ENCODE measurements at places on chromosomes 5 and 9.

- no peak for DNase-seq
Measured at GRCh38 chr5:81572201-81572600, 178.3 kb upstream of the ACOT12 start.

GRCh38 chr5:83000428-83000827, 76.8 kb downstream of the TMEM167A start:
- no peak for DNase-seq

DNA sequence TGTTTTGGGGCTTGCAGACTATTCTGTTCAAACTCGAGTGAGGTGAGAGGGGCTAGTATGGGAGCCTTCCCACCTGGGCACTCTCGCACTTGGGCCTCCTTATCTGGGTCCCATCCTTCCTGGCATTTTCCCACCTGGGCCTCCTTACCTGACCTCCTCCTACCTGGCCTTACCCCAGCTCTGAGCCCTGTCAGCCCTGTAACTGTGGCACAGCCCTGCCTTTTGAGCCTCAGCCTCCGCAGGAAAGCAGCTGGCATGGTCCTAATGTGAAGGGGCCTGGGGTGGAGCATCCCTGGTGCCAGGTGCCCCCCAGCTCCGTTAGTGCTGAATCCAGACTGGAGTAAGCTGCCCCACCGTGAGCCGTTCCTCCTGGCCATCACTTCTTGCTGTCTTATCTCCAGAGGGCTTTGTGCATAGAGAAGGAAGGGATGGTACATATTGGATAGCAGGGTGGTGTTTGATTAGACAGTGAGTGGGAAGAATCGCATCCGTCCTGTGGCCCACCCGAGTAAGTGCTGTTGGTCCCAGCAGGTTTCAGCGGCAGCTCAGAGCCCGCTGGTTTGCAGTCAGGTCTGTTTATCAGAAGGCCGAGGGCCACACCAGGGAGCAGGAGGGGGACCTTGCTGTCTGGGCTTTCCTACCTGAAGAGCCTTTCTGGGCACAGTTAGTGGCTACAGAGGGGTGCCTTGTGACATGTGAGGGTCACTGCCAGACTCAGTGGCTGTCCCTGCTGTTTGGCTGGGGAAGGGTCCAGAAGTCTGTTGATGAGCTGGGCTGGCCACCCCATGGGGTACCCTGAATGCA, 76.5 kb downstream of the WNK2 start:
- no peak for DNase-seq

DNA sequence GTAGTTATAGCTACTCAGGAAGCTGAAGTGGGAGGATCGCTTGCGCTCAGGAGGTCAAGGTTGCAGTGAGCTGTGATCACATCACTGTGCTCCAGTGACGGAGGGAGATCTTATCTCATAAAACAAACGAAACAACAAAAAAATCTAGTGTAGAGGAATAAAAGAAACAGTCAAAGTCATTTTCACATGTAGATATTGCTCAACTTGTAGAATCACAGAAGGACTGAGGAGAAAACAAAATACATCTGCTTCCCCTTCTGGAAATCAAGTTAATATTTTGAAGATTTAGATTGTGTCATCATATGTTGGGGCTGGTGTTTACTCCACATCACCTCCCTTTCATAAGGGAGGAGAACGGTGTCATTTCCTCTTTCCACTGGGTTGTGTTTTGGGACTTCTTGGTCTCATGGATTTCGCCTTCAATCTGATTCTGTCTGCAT, 8.2 kb upstream of the SLC46A2 start:
- DNase-seq: no peak

- no peak for DNase-seq
Measured at GRCh38 chr5:116013207-116013785, 19.0 kb upstream of the ARL14EPL start.

- DNase-seq: no peak
Measured at GRCh38 chr5:93054424-93055163, 526.4 kb downstream of the NR2F1-AS1 start.

DNA sequence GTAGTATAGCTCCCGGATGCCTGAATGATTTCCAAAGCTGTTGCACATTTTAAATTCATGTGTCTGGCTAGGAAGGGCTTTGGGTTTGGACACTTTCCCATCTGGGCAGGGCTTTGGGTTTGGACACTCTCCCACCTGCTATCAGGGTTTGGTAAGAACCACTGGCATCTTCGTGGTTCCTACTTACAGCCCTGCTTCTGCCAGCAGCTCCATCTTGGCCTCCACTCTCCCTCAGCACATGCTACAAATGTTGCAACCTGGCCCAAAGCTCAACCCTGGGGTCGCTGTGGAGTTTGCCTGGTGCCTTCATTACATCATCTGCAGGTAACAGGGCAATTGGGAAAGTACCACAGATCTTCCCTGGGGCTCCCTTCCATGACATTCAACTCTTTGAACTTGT, 3.5 kb downstream of the TMCO6 start:
- DNase-seq: no peak

DNA sequence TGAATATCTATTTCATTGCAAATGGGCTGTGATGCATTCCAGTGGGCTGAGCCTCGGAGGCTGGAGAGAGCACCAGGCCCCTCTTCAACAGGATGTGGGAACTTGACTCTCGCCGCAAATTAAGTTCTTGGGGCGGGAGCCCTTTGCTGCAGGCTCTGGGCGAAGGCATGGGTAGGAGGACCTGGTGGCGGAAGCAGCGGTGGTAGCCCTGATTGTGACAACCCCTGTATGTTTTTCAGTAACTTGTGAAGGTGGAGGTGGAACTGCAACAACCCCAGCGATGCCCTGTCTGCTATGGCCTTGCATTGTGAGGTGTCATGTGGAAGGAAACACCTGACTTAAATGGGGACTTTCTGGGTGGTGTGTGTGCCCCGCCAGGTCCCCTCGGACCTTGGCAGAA, 9.4 kb downstream of the FYB1 start:
- DNase-seq: peak; percentile 89

GRCh38 chr5:111863801-111864200, 106.8 kb upstream of the NREP start:
- DNase-seq: no peak

- no peak for DNase-seq
Measured at GRCh38 chr5:39759701-39760100, 334.9 kb upstream of the DAB2 start.

GRCh38 chr5:75951158-75951557, 132.0 kb upstream of the SV2C start:
- no peak for DNase-seq

- no peak for DNase-seq
Measured at GRCh38 chr9:137068539-137069507, 1.5 kb downstream of the SAPCD2 start.

GRCh38 chr9:18611971-18612370, 138.0 kb downstream of the ADAMTSL1 start:
- no peak for DNase-seq

DNA sequence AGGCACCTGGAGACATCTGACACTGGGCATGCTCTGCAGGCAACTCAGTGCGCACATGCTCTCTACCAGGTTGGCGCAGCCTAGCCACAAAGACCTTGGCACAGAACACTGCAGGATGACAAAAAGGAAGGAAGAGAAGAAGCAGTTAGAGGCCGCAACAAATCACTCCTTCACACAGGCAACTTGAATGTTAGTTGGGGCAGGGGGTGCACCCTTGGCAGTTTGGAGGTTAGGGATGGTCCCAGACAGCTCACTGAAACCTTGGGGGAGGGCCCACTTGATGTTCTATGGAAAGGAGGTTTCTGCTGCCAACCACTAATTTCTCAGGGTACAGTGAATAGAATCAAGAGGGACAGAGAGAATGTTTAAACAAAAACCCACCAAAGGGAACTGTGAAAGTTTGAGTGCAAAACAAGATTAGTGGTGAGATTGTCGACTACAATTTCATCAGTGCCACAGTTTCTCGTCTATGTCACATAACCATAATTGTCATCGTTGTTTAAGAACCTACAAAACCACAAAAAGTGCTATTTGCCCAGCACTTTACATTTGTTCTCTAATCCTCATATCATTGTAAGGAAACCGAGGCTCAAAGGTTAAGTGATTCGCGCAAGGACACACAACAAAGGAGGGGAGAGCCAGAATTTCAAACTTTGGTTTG, 48.7 kb downstream of the FBXW11 start:
- peak; percentile 20 for DNase-seq

DNA sequence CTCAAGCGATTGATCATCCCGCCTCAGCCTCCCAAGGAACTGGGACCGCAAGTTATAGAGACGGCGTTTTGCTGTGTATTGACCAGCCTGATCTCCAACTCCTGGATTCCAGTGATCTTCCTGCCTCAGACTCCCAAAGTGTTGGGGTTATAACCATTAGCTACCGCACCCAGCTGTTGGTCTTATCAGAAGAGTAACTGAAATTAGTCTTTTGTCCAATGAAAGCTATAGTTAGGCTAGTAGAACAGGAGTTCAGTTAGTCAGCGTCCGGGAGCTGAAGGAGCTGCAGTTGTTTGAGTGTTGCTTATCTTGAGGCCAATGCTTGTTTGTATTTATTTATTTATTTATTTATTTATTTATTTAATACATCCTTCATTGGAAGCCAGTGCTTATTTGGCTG, 3.2 kb upstream of the MIGA2 start:
- DNase-seq: no peak

DNA sequence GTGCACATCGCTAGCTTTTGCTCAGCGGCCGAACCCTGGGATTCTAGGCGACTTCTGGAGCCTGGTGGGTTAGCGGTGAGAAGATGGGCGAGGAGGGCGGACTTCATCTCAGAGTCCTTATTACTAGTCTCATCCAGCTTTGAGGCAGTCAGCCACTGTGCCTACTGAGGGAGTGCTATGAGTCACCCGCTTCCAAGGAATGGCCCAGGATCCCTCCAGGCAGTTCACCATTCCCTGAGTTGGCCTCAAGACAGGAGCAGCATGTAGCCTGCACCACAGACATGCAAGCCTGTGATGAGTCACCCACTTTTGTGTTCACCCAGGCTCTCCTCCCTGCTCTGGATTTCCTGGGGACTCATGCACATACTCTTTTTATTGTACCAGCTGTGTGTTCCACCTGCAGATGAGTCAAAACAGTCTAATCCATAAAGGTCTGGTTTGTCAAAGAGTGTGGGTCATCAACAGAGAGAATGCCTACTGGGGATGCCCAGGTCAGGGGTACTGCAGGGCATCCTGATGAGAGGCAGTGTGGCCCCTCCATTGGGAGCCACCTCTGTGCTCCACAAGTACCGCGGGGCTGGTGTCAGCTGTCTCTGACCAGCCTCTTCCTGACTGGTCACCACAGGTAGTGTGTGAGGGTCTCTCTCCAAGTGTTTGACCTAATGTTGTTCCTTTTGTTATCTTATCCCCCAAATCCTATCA, 20.2 kb downstream of the SLC22A5 start:
- DNase-seq: no peak

DNA sequence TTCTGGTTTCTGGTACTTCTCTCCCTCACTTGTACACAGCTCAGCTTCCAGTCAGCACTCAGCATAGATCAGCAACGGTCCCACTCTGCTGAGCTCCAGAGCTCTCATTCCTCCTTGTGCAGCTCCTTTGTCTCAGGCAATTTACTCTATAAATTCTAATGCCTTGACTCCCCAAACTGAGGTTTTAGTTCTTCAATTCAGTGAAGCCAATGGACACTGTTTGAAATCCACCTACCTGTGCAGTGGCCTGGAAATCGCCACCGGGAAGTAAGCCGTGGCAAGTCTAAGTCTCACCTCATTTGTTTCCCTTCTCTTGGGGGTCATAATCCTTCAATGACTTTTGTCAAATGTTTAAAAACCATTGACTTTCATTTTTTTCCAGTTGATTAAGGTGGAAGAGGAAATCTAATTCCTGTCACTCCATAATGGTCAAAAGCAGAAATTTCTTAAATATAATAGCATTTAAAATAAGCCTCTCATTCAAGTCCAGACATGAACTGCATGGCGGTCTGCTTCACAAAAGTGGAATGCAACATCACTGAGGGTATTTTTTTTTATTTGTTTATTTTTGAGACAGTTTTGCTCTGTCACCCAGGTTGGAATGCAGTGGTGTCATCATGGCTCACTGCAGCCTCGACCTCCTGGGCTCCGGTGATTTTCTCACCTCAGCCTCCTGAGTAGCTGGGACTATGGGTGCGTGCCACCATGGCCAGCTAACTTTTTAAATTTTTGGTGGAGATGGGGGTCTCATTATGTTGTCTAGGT, 79.6 kb downstream of the C7 start:
- no peak for DNase-seq

GRCh38 chr5:69467442-69468225, 25.0 kb upstream of the OCLN start:
- no peak for DNase-seq

GRCh38 chr5:64874753-64875152, 106.0 kb downstream of the CWC27 start:
- DNase-seq: no peak

- no peak for DNase-seq
Measured at GRCh38 chr9:123642291-123643278, 286.6 kb downstream of the CRB2 start.

GRCh38 chr5:172891716-172892421, 57.8 kb downstream of the ERGIC1 start:
- no peak for DNase-seq

GRCh38 chr5:23208959-23209431, 298.4 kb upstream of the PRDM9 start:
- DNase-seq: no peak

DNA sequence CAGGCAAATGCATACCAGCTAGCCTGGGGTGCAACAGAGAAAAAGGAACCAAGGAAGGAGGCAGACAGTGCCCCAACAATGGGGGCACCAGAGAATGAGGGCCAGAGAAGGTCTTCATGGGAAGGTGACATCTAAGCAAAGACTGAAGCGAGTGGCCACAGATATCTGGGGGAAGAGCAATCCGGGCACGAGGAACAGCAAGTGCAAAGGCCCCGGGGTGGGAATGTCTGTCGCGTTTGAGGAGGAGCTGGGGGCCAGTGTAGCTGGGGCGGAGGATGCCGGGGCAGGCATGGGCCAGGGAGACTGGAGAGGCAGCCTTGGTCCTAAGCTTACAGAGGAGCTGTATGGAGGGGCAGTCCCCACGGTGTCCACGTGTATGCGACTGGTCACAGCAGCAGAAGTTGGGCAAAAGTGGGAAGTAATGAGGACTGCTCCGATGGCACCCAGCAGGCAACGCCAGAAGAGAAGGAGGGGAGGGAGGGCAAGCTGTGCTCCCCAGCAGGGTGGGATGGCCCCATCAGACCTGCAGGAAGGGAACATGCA, 19.1 kb downstream of the EEIG1 start:
- DNase-seq: no peak

GRCh38 chr5:88404405-88404804, 135.8 kb upstream of the TMEM161B start:
- no peak for DNase-seq

- no peak for DNase-seq
Measured at GRCh38 chr5:150780816-150781221, 2.3 kb downstream of the SMIM3 start.

GRCh38 chr5:169808118-169808581, 171.1 kb downstream of the DOCK2 start:
- DNase-seq: no peak

- peak; percentile 89 for DNase-seq
Measured at GRCh38 chr5:40688127-40688761, 8.5 kb downstream of the PTGER4 start.

- DNase-seq: no peak
Measured at GRCh38 chr5:136141561-136141960, 8.9 kb downstream of the SMAD5 start.
